ENCODE measurements at places on chromosomes 12 and 14.
A peak's percentile ranks its signal among the peaks of the same experiment; 100 is the strongest.

DNA sequence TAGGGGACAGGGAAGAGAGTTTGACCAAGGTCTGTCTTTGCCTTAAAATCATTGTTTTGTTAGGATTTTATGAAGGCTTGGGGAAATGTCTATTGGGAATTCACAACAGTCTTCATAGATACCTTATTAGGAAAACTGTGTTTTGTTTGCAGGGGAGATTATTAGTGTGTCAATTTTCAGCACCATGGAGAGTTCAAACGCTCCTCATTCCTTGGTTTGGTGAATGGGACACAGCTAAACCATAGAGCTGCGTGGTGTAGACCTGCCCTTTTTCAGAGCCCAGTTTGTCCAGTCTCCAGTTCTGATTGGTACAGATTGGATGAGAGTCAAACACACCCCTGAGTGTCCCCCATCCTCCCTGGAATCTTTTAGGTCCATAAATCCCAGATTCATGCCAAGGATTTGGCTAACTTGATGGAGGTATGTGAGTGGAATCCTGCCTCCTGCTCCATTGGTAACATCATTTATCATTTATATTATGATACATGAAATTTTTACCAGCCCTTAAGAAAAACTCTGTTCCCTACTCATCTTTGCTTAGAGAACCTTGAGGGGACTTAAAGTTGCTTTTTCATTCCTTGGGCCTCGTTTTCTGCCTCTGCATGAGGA, 12.0 kb downstream of the NGDN start:
- peak; percentile 52 for DNase-seq

- DNase-seq: no peak
These were observed 275.2 kb downstream of the GXYLT1 start for GRCh38 chr12:41869432-41869831.

GRCh38 chr12:67540920-67541624, 107.5 kb upstream of the DYRK2 start:
- no peak for DNase-seq

- no peak for DNase-seq
These were observed 28.3 kb upstream of the ZFP36L1 start for GRCh38 chr14:68820999-68821683.

DNA sequence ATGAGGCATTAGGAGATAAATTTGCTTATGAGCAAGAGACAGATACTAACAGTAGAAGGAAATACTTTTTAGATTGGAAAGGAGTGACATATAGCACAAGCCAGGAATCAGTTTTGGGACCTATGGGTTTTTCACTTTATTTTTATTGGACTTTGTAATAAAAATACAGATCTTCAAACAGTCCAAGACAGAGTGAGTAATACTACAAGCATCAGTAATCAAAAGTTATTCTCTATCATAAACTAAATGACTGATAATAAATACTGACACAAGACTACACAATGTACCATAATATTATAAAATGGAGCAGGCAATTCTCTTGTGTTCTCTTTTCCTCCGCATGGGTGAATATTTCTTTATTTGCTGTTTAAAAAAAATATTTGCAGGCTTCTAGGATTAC, 85.8 kb downstream of the DERA start:
- no peak for DNase-seq

GRCh38 chr12:46133751-46134150, 135.1 kb downstream of the SLC38A1 start:
- DNase-seq: no peak
